ENCODE measurements at places on chromosomes 16 and 17. TPM values are rescaled to one million over a fixed set of nuclear protein-coding genes. Genes with fewer than 3 reads are reported as not detected.

DNA sequence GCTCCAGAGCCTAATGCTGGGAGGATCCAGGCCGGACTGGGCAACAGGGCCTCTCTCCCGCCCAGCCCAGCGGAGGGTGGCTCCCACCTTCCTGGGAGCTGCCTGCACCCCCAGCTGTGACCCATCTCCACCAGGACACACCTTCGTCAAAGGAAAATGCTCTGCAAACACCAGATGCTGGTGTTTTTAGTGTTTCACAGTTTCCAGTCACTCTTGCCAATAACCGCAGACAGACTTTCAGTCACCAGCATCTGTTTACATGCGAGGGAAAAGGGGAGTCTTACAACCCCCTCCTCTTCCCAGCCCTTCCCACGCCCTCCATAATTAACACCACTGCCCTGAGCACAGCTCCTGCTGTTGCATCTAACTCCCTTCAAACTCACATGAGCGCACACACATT lies 25.3 kb downstream of the KLHDC4 start:
- no peak for DNase-seq

RAMP2 gene
- total RNA-seq, result 6.1 TPM

DNA sequence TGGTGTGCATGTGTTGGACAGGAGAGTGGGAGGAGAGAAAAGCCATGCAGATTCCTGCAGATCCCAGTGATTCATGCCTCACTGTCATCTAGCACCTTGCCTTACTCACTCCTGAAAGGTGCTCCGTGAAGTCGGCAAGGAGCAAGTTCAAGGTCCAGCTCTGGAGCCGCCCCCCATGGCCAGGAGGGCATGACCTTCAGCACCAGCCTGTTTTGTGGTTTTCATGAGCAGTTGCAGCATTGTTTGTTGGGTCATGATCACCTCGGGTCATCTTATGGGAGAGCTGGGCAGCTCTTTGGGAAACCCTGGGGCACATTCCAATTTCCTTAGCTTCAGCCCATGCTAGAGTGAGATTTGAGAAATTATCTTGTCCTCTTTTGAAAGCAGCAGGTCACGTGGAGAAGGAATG lies 137.5 kb upstream of the IRX3 start:
- no peak for DNase-seq

- peak; percentile 35 for DNase-seq
These were observed 396.6 kb upstream of the ASIC2 start for GRCh38 chr17:33689725-33690124.

FA2H gene
- total RNA-seq, result 2.4 TPM

DNA sequence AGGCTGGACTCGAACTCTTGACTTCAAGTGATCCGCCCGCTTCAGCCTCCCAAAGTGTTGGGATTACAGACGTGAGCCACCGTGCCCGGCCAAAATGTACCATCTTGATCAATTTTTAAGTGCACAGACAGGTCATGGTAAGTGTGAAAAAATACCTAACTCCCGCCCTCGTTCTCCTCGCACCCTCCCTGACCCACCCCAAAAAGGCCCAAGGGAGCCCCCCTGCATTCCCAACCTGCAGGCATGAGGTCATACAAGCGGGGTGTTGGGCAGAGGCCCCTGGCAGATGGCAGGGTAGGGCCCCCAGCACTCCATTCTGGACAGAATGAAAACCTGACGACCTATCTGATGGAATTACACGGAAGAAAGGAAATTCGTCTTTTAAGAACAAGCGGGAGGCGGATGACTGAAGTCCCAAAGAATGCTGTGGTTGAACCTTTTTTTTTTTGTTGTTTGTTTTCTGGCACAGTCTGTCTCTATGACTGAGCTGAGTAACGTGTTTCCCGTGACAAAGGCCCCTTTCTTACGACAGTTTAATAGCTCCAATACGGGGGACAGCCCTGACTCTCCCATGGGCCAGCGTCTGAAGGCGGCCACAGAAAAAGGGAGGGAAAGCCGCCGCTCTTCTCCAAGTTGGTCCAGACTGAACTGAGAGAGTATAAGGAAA lies 376.4 kb downstream of the SLC39A11 start:
- DNase-seq, result no peak

DNA sequence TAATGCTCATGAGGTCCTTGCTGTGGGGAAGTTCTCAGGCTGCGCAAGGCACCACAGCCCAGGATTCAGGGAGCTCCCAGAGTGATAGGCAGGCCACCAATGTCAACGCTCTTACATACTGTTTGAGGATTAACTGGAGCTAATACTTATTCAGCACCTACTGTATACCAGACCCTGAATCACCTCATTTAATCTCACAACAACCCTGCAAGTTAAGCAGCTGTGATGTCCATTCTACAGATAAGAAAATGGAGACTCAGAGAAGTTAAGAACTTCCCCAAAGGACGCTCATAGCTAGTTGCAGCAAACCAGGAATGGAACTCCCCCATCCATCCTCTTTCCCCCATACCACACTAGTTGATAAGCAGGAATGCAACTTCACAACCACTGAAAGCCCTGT lies 25.5 kb upstream of the CCR7 start:
- DNase-seq, result no peak

DNA sequence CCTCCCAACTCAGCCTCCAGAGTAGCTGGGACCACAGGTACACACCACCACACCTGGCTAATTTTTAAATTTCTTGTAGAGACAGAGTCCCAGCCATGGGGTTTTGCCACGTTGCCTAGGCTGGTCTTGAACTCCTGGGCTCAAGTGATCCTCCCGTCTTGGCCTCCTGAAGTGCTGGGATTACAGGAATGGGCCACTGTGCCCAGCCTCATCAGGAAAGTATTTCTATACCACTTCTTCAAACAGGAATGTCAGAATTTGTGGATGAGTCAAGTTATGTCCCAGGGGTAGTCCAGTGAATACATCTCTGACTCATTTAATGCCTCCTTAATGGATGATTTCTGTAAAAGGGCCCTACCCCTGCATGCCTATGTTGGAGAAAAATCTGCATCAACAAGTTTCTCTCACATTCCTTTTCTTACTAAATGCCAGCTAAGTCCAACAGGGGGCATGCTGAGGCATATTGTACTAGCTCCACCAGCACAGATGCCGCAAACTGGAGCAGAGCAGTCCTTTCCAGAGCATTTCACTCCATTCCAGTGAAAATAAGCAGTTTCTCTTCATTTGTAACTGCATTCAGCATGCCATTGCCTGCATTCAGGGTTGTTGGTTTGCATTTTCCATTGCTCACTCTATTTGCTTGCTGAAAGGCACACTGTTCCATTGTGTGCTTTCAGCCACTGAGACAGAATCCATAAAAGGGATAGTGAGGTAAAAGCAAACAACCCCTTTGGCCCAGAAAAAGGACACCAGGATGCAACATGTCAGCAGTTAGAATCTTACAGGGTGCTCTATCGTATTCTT lies 5.3 kb upstream of the CAVIN1 start:
- peak; percentile 85 for DNase-seq

GRCh38 chr16:67883872-67884261 lies 818 bp upstream of the NRN1L start:
- peak; percentile 93 for DNase-seq

- no peak for DNase-seq
These were observed 147.1 kb downstream of the FOXL1 start for GRCh38 chr16:86725401-86725800.

DNA sequence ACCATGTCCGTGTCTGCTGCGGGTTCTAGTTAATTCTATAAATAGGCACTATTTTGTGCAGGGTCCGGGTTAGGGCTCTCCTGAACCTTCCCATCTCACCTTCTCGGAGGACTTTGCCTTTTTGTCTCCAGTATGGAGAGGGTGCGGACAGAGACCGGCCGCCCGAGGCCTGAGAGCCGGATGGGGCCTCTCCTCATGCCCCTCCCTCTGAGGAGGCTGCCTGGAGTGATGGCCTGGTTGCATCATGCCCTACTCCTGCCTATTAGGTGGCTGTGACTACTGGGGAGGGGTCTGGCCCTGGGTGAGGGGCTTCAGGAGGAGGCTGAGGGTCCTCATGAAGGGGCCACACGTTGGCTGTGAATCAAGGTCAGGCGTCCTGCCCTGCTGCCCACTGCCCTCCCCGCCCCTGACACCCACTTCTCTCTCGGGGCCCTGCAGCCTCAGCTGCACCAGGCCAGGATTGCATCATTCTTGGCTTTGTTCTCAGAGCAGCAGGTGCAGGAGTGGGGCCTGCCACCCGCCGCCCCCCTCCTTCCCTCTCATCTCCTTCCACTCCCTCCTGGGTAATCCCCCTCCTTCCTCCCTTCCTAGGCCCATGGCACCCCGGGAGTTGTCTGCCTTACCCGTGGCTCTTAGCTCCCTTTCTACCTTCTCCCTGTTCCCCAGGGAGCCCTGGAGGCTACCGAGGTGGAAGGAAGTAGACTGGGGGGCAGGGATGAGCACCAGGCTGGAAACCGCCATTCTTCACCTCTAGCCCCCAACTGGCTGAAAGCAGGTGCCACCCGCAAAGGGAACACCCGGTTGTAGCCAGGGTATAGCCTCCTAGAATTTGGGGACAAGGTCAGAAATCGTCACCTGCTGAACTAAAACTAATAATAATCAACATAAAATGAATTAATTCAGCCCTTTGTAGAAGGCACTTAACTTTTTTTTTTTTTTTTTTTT lies 12.7 kb upstream of the ARHGAP23 start:
- peak; percentile 90 for DNase-seq

- peak; percentile 96 for DNase-seq
These were observed at the start of gene SLC38A7 for GRCh38 chr16:58684354-58685083. SLC38A7 (minus strand) TSS chr16:58684770; CDS start chr16:58680126, 4,644 bp downstream.

CFAP119 gene
- total RNA-seq, result 12.6 TPM

DNA sequence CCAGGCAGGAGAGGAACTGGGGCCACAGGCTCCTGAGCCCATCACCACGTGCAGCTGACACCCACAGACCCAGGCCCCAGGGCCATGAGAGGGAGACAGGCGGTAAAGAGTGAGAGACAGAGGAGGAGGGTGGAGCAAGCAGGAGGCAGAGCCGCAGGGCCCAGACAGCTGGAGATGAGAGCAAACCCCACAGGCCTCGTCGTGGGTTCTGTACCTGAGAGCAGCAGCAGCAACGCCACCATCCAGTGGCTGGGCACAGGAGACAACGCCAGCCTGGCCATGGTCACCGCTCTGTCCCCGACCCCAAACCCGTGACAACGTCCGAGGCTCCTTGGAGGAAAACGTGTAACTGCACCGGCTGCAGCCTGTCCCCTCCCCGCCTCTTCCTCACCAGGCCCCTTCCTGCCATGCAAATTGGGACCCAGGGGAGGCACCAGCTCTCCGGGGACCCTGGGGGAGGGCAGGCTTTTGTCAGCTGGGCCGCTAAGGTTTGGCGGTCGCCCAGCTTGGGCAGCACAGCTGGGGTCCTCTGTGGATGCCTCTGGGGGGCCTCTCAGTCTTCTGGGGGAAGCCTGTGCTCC lies at the start of gene CD79B:
CD79B (minus strand) TSS at position 351 of the 581 bp plus-strand sequence; CDS start at position 281, 70 bp downstream.
- DNase-seq, result no peak

DNA sequence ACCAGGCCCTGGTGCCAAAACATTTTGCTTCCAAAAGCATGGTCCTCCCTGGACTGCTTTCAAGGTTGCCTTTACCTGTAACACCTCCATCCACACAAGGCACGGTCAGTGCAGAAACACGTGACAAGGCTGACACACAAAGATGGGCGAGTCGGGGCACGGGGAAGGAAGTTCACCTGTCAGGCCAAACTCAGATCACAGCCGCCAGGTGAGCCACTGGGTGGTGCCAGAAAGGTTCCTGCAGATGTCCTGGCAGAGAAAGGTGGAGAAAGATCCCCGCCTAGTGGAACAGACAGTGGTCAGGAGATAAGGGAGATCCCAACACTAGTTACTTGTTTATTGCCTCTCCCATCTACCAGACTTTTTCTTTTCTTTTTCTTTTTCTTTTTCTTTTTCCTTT lies 155.3 kb downstream of the AIPL1 start:
- DNase-seq, result peak; percentile 97

DNA sequence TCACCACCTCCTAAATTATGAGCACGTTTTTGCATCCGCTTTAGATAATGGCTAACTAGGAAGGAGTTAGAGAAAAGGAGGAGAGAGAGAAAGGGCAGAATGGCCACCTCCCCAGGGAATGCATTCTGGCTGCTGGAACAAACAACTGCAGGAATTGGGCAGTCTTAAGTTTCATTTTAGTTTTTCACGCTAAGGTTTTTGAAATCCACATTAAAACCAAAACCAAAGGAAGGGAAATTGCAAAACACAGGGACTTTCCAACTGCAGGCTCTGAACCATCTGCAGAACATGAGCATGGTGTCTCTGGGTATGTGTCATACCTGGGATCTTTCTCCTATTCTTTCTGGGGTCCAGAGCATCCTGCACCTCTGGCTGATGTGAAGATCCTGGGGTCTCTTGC lies 12.1 kb upstream of the CCL8 start:
- no peak for DNase-seq

DNA sequence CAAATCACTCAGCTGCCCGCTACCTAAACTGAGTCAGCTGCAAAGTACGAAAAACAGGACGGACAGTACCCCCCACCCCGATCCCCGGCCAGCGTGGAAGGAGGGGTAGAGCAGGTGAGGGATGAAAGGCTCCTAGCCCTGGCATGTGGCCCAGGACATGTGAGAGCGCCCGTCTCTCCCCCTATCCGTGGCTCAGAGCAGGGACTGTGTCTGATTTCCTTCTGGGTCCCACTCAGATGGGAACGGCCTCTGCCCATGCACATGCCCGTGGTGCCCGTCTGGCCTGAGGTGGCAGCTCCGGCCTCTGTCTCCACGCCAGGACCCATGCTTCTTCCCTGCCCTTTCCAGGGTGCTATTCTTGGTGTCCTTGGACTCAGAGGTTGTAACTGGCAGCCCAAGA lies 30.2 kb upstream of the RASD1 start:
- no peak for DNase-seq

GRCh38 chr17:4144422-4144747 lies 1.4 kb downstream of the CYB5D2 start:
- no peak for DNase-seq

DNA sequence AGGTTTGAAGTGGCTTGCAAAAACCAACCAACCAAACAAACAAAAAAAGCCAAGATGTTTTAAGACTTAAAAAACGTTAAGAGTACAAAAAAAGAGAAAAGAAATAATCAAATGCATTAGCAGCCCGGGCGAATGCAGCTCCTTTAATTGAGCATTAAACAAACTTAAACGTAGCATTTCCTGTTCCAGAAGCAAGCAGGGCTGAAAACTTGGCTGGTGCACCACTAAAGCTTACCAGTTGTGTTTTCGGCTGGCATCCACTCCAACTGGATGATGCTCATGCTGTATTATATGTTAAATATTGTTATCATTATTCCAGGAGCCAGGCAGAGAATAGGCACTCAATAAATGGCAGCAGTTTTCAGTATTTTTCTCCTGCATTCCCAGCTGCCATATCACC lies 45.1 kb downstream of the IRX6 start:
- DNase-seq, result no peak

KRT39 gene
- not detected for total RNA-seq

- no peak for DNase-seq
These were observed 22.6 kb downstream of the LRRC36 start for GRCh38 chr16:67349172-67349571.

CHST5 gene
- not detected for total RNA-seq

Measured in endodermal cell (in vitro differentiated cells).